Right renal cortex interstitium (tissue), 3 donors: ENCODE measurements at places on chromosomes 12 and 14.

DNA sequence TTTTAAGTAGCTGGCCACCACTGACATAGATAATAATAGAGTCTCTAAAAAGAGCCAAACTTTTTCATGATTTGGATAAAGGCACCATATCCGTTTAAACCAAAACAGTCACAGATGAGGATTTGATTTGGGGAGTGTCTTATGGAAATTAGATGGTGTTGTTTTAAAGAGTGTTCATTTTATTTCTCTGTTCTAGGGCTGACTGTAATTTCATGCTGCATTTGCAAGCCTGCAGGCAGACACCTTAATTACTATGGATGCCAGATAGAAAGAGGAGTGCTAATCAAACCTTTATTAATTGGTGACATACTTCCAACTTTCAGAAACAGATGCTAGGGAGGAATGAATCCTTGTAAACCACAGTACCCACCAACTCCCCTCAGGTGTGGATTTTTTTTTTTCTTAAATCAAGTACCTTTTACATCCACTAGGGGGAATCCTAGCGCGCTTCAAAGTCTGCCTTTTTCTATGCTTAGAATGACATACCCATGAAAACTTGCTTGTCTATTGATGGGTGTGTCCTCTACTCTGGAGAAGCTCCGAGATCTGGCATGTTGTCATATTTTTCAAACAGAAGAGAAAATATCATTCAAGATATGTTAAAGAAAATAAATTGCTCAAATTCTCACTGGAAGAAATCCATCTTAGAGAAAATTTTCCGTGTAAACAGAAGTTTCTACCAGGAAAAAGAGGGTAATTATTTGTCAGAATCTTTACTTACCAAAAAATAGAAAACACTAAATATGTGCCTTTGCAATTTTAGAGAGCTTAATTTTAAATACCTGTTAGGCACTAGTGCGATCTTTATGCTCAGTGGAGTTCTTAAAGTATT is 14.2 kb upstream of the PLXNC1 start:
- no peak for DNase-seq

GRCh38 chr14:50795909-50796308 is 35.1 kb downstream of the NIN start:
- DNase-seq = no peak

DNA sequence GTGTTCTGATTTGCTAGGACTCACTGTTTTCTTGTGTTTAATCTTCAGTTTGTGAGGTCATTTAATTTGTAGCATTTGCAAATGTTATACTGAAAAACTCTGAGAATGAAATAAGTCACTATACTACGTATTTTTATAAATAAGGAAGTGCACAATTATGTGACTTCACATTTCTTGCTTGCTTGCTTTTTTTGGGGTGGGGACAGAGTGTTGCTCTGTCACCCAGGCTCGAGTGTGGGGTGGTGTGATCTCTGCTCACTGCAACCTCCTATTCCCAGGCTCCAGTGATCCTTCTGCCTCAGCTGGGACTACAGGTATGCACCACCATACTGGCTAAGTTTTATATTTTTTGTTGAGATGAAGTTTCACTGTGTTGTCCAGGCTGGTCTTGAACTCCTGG is 32.7 kb downstream of the RBM25 start:
- no peak for DNase-seq

- no peak for DNase-seq
These were observed 63.9 kb upstream of the KCNA5 start for GRCh38 chr12:4979737-4980136.

GRCh38 chr14:101373690-101374295 is 187.5 kb upstream of the DIO3 start:
- DNase-seq = no peak

- no peak for DNase-seq
These were observed 30.8 kb downstream of the GPR19 start for GRCh38 chr12:12665194-12665593.
